ENCODE measurements at places on chromosomes 13 and 19.

DNA sequence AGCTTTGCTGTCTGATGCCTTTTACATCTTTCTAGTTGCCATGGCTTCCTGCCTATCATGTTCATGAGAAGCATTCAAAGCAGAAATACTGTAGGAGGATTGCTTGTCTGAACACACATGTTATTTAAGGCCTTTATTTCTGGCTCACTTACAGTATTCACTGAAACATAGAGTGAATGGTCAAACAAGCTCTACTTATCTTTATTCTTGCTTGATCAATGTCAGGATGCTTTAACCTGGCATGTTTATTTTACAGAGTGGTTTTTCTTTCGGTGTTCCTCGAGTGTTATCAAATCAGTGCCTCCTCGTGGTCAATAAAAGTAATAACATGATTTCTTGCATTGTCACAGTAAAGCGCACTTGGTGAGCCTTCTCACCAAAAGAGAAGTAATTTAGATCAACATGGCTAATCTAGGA is 73.5 kb upstream of the PCDH17 start:
- no peak for DNase-seq

DNA sequence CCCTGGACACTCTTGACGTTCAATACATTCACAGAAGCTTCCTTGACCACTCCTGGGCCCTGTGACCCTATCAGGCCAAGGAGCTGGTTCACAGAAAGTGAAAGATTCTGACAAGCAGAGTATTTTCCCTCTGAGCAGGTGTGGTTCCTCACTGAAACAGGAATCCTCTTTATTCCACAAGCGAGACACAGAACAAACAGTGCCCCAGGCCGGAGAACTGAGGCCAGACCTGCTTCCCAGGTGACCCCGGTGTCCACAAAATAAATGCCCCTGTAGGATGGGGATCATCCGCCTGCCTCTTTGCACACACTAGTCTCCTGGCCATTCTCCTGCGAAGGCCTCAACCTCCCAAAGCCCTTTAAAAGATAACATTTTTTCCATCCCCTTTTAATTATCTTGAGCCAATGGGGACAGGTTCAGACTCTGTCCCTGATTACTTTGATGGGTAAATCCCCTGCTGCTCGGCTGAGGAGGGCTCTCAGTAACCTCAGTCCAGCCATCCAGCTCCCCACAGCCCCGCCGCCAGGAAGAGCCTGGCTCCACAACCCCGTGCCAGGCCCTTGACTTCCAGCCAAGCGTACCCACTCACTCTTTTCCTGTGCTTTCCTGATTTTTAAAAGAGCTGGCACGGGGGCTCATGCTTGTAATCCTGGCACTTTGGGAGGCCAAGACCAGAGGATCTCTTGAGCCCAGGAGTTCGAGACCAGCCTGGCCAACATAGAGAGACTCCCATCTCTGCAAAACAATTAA is 129.1 kb downstream of the FOXO1 start:
- peak; percentile 3 for DNase-seq

DNA sequence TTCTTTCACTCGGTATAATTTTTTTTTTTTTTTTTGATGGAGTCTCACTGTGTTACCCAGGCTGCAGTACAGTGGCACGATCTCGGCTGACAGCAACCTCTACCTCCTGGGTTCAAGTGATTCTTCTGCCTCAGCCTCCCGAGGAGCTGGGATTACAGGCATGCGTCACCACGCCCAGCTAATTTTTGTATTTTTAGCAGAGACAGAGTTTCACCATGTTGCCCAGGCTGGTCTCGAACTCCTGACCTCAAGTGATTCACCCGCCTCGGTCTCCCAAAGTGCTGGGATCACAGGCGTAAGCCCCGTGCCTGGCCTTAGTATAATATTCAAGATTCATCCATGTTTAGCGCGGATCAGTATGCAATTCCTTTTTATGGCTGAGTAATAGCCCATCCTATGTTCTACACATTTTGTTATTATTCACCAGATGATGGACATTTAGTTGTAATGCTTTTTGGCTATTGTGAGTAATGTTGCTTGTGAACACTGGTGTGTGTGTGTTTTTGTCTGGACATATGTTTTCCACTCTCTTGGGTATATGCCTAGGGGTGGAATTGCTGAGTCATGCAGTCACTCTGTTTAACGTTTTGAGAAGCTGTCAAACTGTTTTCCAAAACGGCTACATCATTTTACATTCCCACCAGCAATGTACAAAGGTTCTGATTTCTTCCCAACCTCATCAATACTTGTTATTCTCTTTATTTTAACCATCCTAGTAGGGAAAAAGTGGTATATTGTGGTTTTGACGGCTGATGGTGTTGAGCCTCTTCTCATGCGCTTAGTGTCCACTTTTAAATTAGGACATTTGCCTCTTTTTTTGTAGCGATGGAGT is 22.9 kb downstream of the PLEKHF1 start:
- no peak for DNase-seq

- no peak for DNase-seq
These were observed 890.1 kb upstream of the PCDH20 start for GRCh38 chr13:62305756-62306155.

DNA sequence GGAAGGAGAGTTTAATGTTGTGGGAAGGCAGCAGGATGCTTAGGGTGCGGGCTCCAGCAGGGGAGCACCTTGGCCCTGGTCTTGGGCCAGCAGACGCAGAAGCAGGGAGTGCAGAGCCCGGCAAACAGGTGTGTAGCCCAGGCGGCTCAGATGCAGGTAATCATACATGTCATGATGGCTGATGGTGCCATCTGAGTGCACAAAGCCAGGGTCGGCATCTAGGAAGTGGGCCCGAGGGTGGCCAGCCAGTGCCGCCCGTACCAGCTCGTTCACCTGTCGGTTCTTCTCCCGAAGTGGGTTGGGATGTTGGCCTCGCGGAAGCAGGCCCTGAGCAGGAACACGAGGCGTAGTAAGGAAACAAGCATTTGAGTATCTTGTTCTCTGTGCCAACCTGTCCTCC is 4.9 kb upstream of the PRR19 start:
- DNase-seq, result no peak

DNA sequence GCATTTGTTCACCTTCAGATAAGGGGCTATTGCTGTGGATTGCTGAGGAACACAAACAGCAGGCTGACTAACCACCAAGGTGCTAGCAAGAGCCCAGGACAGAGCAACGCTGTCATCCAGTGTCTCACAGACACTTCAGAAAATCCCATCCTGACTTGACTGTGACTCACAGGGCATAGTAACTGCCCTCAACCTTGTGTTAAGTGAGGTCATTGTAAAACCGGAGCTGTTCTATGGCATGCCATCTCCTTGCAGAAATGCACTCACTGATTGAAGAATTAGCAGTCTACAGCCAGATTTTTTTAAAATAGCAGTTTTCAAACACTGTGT is 51.1 kb downstream of the TNFRSF19 start:
- no peak for DNase-seq

- DNase-seq, result no peak
These were observed 909 bp downstream of the RFXANK start for GRCh38 chr19:19192910-19193423.

DNA sequence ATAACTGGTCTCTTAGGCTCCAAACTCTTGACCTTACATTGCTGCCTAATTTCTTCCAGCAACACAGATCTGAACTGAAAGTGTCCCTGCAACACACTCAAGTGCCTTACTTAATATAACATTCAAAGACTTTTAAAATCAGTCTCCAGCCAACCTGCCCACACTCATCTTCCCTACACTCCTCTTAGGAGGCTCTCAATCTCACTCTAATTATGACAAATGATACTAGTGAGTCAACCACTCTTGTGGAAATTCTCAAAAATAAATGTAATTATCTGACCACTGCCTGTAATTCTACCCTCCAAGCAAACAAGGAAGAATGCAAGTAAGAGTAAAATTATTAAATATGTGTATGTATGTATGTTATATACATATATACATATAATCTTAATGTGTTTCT is 348.1 kb upstream of the MIR17HG start:
- DNase-seq, result no peak

DNA sequence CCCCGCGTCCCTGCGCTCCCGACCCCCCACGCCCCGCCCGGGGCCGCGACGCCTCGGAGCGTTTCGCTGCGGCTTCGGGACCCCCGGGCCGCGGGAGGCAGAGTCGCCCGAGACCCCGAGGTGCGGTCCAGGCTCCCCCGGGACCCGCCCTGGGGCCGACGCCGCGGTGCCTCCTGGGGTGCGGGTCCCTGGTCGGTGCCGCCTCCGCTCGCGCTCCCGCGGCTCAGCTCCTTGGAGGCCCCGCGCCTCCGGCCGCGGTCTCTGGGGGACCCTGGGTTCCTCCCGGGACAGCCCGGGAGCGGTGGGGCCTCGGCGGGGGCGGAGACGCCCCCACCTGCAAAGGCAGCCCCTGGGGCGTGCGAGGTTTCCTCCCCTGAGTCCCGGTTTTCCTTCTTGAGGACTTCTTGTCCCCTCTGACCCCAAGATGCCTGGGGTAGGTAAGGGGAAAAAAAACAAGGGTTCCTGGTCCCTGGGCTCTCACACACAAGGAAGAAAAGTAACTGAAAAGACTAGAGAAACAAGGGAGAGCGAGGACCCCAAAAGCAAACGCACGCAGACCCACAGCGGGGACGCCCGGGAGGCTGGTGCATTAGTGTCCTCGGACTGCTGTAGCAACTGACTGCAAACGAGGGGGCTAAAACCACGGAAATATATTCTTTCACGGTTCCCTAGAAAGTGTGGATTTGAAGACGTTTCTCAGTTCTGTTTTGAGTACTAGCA is 740 bp downstream of the ZNF555 start:
- DNase-seq, result no peak

- DNase-seq, result peak; percentile 90
These were observed at the start of gene POMP for GRCh38 chr13:28658796-28659620. Gene POMP (plus strand): TSS chr13:28659130. CDS start chr13:28659185, 55 bp downstream.

GRCh38 chr13:78868991-78869390 is 210.0 kb upstream of the OBI1 start:
- DNase-seq, result no peak

GRCh38 chr19:32902448-32902847 is 32.9 kb upstream of the SLC7A9 start:
- DNase-seq, result no peak

- peak; percentile 42 for DNase-seq
These were observed 8.2 kb upstream of the PCDH9 start for GRCh38 chr13:67238277-67238859.

DNA sequence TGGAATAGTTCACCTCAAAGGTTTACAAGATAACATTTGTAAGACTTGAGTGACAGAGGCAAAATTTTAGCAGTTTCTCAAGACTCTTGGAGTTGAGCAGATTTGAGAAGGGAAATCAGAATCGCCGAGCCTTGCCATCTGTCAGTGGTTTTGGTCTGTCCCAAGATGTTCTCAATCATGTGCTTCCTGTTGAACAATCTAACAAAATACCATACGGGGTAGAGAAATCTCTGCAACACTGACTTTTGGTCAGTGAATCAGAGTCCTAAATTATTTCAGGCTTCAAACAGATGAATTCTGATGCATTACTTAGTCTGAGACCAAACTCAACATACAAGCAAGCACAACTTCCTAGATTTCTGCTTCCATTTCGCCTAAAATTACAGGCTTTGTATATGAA is 3.8 kb downstream of the KCTD12 start:
- no peak for DNase-seq

- DNase-seq, result no peak
These were observed 18.6 kb downstream of the PHLDB3 start for GRCh38 chr19:43485951-43486350.

DNA sequence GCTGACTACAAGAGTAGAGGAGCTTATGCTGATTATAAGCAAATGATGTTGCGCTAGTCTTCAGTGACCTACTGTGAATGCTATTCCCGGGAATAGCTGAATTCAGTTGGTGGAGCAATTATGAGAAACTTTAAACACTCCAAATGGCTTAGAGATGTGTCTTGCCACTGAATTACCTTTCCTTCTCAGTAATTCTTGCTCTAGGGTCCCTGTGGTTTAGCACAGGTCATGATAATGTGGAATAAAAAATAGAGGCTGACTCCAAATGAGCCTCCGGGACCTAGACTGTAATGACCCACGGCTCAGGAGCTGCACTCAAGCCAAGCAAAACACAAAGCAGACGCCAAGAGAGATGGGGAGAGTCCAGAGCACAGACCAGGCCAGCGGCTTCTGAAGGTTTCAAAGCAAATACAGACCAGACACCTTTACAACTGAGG is 124.7 kb downstream of the RGCC start:
- no peak for DNase-seq

- DNase-seq, result no peak
These were observed 53.6 kb downstream of the SMARCA4 start for GRCh38 chr19:11014403-11014911.

GRCh38 chr13:33081666-33082065 is 65.4 kb downstream of the KL start:
- no peak for DNase-seq

GRCh38 chr19:38837656-38838121 is 6.1 kb upstream of the ECH1 start:
- no peak for DNase-seq

DNA sequence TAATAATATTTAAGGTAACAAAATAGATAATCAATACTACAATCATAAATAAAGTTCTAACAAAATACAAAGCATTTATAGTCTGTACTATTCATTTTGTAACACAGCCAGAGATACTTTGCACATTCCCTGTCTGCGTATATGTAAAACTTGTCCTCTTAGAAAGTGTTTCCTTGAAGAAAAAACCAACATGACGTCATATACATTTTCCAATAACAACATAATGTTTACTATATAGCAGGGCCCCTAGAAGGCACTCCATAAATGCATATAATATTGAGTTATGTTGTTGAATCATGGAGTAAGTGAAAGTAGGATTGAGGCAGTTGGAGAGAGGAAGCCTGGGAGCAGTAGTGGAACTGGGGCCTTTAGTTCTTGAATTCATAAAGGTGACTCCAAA is 371.4 kb upstream of the HTR2A start:
- DNase-seq, result no peak

- no peak for DNase-seq
These were observed 5.1 kb upstream of the GTF3A start for GRCh38 chr13:27419328-27419727.

- DNase-seq, result no peak
These were observed 823 bp downstream of the DOCK6 start for GRCh38 chr19:11261431-11261970.

DNA sequence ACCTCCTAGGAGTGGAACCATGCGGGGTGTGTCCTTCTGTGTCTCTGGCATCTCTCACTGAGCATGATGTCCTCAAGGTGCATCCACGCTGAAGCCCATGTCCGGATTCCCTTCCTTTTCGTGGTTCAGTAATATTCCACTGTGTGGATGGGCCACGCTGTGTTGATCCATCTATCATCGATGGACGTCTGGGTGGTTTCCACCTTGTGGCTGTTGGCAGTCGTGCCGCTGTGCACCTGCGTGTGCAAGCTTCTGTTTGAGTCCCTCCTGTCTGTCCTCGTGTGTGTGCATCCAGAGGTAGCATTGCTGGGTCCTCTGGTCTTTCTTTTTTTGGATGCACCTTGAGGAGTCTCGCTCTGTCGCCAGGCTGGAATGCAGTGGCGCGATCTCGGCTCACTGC is 11.2 kb upstream of the GNA15 start:
- DNase-seq, result no peak

DNA sequence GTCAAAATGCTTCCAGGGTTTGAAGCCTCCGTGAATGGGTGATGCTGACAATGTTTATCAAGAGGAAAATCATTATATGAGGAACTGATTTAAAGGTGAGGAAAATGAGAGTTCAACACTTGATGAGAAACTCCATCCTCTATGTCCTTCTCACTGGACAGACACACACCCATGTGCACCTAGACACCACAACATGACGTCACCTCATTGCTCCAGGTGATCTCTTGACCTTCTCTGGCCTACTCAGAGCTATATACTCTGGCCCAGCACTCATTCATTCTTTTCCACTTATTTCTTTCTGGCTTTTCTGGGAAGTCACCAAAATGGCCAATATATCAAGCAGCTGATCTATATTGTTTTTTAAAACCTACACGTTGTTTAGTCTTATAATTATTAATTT is 778.7 kb upstream of the PCDH20 start:
- no peak for DNase-seq

GRCh38 chr19:13302526-13303270 is 152.5 kb downstream of the IER2 start:
- no peak for DNase-seq

All from NCI-H345 (cell line).